ENCODE measurements at places on chromosomes 7 and 10.

- no peak for DNase-seq
These were observed 63.4 kb upstream of the C1QL3 start for GRCh38 chr10:16585103-16585502.

DNA sequence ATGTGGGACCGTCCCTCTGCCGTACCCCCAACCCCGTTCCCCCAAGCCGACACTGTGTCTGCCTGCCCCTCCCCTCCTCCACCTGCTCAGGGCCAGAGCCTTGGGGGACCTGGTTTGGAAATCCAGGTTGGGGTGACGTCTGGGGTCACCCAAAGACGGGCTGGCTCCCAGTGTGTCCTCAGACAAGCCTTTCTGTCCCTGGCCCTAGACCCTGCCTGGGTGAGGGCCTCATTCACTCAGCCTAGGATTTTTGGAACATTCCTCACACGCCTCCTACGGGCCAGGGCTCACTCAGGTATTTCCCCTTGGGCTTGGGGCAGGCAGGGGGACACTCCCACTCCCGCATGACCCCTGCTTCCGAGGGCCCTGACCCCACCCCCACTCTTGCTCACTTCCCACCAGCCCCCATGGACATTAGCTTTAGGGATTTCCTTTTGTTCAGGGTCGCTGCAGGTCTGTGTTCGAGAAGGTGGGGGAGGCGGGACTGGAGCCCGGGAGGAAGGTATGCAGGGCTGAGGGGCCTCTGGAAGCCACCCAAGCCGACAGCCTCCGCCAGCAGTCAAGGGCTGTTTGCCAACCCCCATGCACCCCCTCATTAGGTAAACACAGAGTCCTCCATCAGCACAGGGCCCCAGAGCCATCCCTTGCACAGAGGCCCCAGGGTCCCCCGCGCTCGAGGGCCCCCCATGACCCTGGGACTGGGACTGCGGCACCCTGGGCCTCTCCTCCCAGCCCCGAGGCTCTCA is 35.1 kb downstream of the PDGFA start:
- no peak for DNase-seq

DNA sequence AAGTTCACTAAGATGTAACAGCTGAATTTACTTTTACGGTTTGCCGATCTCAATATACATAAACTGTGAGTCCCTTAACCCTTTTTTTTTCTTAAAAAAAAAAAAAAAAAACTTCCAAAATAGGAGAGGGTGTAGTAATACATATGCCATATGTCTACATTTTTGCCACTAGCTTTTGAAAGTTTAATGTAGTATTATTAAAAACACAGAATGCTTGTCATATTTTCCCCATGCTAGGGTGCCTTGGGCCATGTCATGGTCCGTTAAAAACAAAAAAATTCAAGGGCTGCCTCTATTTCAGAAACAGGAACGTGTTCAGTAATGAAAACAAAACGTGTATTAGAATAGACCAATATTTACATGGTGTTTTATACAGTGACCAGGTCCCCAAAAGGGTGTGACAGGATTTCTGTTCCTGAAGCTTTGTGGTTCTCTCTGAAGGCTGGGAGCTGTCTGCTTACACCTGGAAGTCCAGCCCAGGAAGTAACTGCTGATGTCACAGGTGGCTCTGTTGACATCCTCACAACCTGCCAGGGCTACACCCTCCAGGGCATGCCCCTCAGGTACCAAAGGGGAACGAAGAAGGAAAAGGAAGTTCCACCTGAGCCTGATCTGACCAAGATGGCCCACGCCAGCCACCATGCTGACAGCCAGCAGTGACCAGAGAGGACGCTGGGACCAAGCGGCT is 79.0 kb downstream of the COBL start:
- DNase-seq, result no peak

DNA sequence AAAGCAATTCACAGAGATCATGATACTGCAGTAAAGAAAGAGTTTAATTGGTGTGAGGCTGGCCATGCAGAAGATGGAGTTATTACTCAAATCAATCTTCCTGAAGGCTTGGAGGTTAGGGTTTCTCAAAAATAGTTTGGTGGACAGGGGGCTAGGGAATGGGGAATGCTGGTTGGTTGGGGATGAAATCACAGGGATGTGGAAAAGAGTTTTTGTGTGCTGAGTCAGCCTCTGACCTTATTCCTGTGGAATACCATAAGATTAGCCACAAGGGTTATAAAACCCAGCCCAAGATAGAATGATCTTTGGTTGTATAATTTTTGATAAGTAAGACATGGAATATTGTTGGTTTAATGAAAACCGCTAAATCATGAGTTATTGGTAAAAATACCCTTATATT is 764.3 kb downstream of the TYW1 start:
- DNase-seq, result no peak

GRCh38 chr10:30538086-30538485 is 91.5 kb downstream of the LYZL2 start:
- DNase-seq, result no peak

DNA sequence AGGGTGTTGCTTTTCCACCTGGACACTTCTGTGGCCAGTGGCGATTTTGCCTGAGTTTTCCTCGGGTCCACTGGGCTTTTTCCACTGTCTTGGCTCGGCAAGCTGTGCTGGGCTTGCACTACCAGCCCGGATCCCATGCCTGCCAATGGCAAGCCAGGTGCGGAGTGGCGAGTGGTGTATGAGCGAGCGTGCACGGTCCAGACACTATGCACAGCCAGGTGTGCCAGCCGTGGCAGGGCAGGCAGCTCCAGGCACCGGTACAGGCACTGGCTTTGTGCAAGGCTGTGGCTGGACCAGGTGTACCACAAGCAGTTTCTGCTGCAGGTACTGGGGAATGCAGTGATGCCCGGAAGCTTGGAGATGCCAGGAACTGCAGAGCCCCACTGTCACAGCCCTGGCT is 22.1 kb downstream of the INPP5F start:
- DNase-seq, result no peak

DNA sequence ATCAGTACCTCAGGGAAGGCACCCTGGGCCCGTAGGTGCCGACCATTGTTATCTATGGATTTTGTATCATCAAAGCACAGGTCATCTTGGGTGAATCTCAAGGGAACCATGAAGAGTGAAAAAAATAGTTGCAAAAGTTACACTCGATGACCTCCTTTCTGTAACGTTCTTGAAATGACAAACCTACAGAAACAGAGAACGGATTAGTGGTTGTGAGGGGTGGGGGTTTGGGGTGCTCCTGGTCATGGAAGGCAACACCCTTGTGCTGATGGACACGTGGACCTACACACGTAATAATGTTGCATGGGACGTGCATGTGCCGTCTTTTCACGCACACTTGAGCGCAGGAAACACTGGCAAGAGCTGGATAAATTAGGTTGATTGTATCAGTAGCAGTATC is 655.9 kb downstream of the SDK1 start:
- no peak for DNase-seq

GRCh38 chr7:89661876-89662275 is 492.4 kb upstream of the STEAP1 start:
- DNase-seq, result no peak

GRCh38 chr10:58776568-58777318 is 264.1 kb downstream of the BICC1 start:
- DNase-seq, result no peak

DNA sequence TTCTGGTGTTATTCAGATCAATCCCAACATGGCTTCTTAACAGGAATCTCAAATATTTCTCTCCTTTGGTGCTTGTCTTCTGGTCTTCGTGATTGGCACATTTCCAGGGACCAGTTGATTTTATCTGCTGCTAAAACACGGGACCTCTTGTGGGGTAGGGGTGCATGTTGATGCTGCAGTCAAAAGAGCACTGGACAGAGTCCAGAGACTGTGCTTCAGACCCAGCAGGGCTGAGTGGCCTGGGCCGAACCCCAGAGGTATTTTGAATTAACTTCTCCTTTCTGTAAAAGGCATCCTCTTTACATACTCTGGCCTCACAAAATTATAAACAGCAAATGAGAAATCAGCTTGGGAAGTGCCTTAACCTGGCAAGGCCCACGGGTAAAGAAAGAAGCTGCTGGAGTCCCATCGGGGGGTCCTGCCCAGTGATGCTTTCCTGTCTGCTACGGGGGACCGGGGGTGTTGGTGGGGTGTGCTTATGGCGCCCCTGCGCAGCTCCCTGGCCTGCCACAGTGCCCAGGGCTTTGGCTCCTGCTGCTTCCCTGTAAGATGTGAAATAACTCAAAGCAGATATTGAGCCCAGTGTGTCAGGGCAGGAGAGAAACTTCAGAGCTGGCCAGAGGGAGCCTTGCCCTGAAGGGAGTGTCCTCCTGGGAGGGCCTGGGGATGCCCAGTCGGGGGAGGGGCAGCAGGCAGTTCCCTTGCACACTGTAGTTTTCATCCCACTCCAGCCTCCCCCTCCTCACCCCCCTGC is 230.5 kb downstream of the TCF7L2 start:
- no peak for DNase-seq

- no peak for DNase-seq
These were observed 34.5 kb downstream of the MKI67 start for GRCh38 chr10:128091636-128092210.

DNA sequence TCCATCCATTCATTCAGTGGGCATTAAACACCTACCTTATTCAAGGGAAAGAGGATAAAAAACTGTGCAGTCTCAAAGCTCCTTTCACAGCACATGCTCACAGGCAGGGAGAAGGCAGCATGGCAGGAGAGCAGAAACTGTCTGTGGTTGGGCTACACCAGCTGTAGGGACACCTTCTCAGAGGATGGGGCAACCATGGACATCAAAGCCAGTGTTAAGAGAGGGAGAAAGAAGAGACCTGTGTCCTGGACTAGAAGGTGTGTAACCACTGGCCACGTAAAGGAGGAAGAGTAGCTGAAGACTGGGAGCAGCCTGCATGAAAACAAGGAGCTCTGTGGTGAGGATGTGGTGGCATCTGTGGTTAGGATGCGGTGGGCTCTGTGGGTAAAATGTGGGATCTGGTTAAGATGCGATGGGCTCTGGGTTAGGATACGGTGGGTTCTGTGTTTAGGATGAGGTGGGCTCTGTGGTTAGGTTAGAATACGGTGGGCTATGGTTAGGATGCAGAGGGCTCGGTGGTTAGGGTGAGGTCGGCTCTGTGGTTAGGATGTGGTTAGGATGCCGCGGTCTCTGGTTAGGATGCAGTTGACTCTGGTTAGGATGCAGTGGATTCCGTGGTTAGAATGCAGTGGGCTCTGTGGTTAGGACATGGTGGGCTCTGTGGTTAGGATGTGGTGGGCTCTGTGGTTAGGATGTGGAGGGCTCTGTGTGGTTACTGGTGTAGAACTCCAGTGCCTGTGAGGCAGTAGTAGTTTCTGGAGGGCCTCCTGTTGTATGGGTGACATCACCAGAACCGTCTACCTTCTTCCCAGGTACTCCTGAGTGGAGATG is 197.6 kb downstream of the WDR37 start:
- no peak for DNase-seq

DNA sequence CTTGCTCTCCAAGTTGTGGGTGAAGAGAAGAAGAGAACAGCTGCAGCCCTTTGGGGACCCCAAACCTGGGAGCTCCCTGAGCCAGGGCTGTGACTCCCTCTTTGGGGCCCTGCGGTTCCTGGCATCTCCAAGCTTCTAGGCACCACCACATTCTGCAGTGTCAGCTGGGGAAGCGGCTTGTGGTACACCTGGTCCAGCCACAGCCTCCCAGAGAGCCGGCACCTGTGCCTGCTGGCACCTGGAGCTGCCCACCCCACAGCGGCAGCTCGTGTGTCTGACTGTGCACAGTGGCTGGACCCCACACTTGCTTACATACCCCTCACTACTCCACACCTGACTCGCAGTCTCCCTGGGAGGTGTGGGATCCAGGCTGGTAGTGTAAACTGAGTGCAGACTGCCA is 23.5 kb downstream of the FAM241B start:
- no peak for DNase-seq

DNA sequence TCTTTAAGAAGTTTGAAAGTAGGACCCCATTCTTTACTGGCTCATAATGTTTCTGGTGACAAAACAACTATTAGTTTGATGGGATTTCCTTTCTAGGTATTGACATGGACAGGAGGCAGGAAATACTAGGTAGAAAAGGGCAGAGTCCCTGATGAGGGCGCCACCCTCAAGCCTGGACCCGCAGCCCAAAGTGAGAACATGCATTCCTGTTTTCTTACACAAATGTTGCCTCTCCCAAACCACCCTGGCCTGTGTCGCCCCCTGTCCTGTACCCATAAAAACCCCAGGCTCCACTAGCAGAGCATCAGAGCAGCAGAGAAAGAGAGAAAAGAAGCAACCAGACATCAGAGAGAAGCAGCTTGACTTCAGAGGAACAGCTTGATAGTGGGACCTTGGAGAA is 1055.2 kb upstream of the POT1 start:
- no peak for DNase-seq

DNA sequence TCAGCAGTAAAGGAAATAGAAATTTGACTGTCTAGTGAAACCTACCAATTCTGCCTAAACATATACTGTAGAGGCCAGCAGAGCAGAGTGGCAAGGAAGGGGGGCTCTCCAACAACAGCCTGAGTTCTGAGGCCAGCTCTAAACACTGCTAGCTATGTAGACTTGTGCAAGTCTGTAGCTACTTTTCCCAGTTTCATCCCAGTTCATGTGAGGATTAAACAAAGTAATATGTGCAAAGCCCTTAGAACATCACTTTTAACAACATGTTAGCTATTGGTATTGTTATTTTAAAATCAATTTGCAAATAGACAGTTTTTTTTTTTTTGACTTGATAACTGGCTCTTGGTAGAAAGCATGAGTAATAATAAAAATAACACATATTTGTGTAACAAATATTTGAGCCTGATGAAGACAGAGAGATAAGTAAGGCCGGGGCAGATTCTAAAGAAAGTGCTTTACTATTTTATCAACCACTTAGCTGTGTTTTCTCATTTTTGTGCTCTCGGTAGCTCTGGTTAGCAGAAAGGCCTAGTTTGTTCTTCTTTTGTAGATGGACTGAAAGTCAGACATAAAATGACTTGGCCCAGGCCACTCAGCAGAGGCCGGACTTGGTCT is 9.3 kb downstream of the CHST12 start:
- DNase-seq, result no peak

- DNase-seq, result no peak
These were observed 10.6 kb downstream of the GLI3 start for GRCh38 chr7:42226354-42226941.

- DNase-seq, result no peak
These were observed 143.9 kb downstream of the WDR37 start for GRCh38 chr10:1199897-1200721.
